ENCODE measurements at places on chromosomes 16 and 17.

DNA sequence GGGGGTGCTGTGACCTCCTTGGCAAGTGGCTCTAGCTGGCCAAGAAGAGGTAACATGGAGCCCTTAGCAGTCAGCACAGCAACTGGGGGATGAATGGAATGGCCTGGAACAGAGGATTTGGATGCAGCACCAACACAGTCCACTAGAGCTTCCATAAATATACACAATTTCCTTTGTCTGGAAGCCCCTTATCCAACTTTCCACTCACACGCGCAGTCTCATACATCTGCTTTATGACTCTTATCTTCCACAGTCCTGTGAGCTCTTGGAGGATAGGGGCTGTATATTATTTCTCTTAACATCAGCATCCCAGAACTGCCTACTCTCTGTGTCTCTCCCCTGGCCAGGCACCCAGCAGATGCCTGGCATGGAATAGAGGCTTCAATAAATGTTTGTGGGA, 235.6 kb upstream of the MAF start:
- no peak for DNase-seq

GRCh38 chr16:68470461-68471150, 22.3 kb upstream of the SMPD3 start:
- no peak for DNase-seq

- no peak for DNase-seq
Observed at GRCh38 chr17:59002848-59003247, 103.8 kb downstream of the TRIM37 start.

DNA sequence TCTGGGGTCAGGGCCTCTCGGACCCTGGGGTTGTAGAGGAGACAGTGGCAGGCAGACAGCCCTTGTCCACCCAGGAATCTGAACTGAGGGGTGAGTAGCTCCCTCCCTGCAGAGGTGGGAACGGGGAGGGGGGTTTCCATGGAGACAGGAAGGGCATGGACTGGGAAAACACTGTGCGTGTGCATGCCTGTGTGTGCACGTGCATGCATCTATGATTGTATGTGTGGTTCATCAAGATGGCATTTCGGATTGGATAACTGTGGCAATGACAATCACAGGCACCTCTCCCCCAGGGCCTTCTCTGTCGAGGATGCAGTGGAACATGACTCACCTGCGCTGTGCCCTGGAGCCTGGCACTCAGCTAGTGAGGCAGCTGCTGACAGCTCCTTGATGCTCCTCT, 6.1 kb upstream of the CD300C start:
- DNase-seq: no peak

DNA sequence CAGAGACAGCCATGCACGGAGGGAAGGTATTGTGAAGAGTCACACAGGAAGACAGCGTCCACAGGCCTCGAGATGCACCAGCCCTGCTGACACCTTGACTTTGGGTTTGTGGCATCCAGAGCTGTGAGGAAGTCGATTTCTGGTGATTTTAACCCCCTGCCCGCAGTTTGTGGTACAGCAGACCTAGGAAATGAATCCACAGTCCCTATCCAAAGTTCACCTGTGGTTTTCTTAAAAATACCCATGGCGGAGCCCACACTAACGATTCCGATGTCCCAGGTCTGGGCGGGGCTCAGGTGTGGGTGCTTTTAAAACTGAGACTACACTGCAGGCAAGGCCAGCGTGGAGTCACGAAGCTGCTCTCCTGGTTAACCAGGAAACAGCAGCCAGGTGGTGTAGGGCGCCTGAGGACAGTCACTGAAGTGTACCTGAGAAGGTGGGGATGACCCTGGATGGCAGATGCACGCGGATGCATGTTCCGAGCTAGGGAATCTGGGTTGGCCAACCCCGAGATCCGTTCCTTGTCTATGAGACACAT, 14.4 kb upstream of the MEAK7 start:
- no peak for DNase-seq

GRCh38 chr16:9015489-9015888, 51.8 kb upstream of the USP7 start:
- DNase-seq: no peak

- no peak for DNase-seq
Observed at GRCh38 chr16:31179747-31180459, at the start of gene FUS. TSS of gene FUS (plus strand) at chr16:31180139. CDS start at chr16:31180215, 76 bp downstream.

GRCh38 chr17:19002805-19003542, 1.6 kb downstream of the FAM83G start:
- no peak for DNase-seq

- no peak for DNase-seq
Observed at GRCh38 chr16:65223335-65223734, 101.5 kb upstream of the CDH11 start.

- DNase-seq: no peak
Observed at GRCh38 chr17:29837531-29837930, 92.5 kb downstream of the SSH2 start.

DNA sequence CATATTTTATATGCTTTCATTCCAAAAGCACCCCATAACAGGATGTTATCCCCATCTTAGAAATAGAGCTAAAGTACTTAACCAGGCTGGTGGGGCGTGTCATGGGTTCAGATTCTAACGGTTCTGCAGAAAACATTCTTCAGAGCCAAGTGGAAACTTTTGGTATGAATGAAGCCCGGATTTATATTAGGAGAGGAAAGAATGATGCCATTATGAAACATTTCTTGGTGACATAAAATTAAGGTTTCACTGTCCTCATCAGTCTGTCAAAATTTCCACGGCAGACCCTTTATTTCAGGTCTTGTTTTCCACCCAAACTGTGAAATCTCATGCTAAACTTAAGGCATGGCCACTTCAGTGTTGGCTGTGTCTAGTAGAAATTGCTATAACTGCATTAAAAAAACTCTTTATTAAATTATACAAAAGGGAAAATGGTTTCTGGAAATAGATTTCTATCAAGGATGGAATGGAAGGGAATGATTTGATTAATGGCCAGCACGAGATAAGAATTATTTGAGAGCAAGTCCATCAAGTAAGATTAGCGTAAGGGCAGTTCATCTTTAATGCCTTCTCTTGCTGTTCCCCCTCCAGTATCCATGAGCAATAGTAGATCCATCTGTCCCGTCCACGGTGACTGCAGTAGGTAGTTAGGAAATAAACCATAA, 11.7 kb downstream of the PRKCA start:
- no peak for DNase-seq

DNA sequence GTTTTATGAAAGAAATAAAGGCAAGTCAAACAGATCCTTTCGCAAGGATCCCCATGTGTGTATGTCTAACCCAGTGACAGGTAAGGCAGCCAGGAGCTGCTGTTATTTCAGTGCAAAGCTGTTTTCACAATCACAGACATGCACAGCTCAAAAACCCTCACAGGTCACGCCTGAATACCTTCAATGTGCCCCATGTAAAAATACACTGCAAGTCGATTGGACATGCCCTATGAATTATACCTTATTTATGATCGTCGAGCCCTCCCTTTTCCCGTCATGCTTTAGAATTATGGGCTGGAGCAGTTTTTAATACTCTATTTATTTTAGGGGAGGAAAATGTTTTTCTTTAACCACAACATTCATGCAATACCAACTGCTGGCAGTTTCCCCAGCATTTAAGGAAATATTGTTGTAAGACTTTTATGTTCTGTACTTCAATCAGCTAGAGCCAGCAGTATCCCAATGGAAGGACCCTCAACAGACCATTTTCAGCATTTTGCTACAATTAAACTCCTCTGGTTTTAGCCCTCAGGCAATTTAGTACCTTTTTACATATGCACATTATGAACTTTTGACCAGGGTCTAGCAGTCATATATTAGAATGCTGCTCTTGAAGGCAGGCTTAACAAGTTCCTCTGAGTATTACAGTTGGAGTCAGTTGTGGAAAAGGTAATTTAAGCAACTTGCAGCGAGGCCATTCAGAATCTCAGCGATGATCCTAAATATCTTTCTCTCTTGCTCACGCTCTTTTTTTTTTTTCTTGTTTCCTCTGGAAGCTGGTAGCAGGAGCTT, 362.2 kb downstream of the WWOX start:
- DNase-seq: no peak

- no peak for DNase-seq
Observed at GRCh38 chr17:78377858-78378224, 608 bp upstream of the PGS1 start.

GRCh38 chr16:78655331-78656113, 556.1 kb downstream of the WWOX start:
- no peak for DNase-seq

- no peak for DNase-seq
Observed at GRCh38 chr17:41559548-41559947, 12.3 kb downstream of the KRT9 start.

GRCh38 chr17:65227637-65228036, 90.5 kb downstream of the RGS9 start:
- DNase-seq: no peak

- DNase-seq: no peak
Observed at GRCh38 chr17:63764716-63765115, 8.7 kb downstream of the CCDC47 start.

DNA sequence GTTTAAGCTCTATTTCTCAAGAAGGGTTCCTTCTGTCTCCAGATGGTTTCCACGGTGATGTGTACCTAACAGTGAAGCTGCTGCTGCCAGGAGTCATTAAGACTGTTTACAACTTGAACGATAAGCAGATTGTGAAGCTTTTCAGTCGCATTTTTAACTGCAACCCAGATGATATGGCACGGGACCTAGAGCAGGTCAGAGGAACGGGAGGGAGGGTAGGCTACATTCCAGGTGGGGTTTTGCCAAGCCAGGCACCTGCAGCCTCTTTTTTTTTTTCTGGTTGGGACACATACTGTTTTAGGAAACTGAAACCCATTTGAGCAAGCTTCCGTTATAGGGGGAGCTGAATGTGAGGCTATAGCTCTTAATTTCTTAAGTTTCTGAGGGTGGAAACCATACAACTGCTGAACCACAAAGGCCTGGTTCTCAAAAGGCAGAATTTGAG, 10.6 kb downstream of the LIG3 start:
- DNase-seq: no peak

GRCh38 chr16:47460711-47461597, at the start of the genes ITFG1 and PHKB:
TSS of gene ITFG1 (minus strand) at chr16:47461063. CDS start at chr16:47461045, 18 bp downstream.
TSS of gene PHKB (plus strand) at chr16:47461331. CDS start at chr16:47461351, 20 bp downstream.
- peak; percentile 59 for DNase-seq

DNA sequence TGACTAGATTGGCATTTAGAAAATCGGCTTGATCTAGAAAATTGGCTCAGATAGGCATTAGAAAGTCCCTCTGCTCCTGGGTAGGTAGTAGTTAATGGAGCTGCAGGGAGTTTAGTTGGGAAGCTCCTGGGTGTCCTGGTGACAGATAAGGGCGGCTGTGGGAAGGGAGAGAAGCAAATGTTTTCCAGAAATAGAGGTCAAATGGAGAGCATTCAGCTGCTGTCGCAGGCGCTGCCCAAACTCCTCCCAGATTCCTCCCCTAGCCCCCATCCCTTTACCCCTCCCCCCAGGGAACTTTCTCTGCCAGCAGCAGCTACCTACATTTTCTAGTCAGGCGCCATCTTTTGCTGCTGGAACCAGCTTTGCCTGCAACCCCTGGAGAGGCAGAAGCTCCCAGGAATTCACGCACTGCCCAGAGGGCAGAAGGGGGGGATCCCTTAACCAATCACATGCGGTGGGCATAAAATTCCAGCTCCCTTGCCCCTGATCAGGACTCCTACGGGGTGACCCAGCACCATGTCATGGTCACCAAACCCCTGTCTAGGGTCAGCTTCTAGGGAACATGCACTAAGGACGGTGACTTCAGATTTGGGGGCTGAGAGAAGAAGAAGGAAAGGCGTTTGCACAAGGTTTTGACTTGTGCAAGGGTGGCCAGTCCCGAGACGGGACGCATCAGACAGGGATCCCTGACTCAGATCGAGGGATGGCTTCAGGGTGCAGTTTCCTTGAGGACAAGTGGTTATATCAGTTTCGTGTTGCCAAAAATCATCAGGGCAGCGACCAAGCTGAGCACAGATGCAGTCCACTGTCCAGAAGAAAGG, 43.8 kb downstream of the SOCS1 start:
- DNase-seq: no peak

DNA sequence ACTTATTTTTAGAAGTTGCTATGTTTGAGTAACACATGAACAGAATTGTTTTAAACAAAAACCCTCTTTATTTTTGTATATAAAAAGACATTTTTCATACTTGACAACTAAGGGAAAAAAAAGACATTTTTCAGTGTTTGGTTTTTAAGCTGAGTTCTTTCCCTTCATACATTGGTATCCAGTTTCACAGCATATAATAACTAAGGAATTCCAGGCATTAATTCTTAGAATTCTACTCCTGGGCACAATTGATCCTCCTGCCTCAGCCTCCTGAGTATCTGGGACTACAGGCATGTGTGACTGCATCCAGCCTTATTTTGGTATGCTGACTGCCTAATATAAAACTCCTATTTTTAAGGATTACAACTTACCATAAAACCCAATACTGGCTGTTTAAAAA, 8.4 kb downstream of the FBXO47 start:
- peak; percentile 46 for DNase-seq

DNA sequence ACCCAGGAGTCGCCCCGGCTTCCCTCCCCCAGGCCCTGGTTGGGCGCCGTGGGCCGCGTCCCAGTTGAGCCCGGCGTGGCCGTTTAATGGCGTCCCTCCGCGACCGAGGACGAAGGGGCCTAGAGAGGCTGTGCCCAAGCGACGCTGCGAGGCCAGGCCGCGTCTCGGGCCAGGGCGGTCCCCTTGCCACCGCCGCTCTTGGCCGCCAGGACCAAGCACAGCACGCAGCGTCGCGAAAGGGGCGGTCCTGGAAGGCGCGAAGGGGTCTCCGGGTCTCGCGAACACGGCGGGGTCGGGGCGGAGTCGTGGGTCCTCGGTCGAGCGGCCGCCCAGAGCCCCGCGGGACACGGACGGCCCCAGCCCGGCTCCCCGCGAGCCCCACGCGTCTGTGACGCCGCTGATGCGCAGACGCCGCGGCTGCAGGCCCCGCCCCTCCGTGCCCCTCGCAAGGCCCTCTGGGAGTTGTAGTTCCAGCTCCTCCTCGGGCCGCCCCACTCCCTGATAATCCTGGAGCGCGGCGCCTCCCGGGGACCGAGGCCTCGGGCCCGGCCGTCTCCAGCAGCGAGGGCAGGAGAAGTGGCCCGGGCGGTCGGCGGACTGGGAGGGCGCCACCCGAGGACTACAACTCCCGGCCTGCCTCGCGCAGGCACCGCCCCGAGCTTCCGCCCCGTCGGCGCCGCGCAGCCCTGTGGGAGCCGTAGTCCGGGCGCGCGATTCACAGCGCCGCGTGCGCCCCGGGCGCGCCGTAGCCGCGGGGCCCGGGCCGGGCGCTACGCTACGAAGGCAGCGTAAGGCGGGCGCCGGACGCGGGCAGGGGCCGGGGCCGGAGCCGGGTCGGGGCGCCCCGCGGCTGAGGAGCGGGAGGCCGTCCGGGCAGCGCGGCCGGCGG, at the start of gene CAPN15:
TSS of gene CAPN15 (plus strand) at position 698 of the 889 bp plus-strand sequence. CDS start 19,127 bp downstream, outside the sequence.
- DNase-seq: peak; percentile 39

DNA sequence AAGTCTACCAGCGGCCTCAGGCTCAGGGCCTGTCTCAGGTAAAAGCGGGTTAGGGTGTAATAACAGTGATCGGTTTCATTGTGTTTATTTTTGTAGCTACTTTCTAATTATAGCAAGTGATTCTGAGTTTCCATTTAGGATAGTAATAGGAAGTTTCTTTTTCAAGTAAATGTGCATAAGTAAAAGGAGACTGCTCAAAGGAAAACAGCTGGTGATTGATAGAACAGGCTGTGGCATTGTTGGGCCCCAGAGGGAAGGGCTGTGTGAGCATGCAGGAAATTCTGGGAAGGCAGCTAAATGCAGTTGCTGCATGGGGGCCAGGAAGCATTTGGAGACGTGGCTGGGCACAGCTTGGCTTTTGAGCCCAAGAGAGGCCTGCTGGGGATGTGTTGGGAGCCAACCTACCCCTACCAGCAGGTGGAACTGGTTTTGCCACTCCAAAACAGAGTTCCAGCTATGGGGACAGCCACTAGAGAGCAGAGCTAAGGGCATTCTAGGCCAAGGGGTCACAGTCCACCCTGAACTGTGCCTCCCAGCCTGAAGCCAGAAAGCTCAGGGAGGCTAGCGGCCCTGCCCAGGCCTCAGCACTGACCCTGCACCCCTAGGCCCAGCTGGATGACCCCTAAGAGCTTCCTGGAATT, 12.6 kb downstream of the SNX20 start:
- DNase-seq: no peak

GRCh38 chr16:87407511-87408112, 15.5 kb downstream of the MAP1LC3B start:
- no peak for DNase-seq
